Dermis microvascular lymphatic vessel endothelial cell (primary cell): ENCODE measurements at places on chromosomes 6 and 20.

DNA sequence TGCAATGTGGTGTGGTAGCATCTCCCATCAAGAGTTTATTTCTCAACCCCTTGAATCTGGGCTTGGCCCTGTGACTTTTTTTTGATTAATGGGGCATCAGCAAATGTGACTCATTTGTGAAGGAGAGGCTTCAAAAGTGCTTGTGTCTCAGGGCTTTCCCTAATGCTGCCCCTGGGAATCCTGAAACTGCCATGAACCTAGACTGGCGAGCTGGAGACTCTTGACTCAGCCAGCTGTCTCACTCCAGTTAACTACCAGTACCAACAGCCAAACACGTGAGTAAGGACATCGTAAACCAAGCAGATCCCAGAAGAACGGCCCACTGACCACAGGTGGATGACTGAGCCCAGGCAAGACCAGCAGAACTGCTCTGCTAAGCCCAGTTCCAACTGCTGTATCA lies 72.8 kb upstream of the ADTRP start:
- no peak for DNase-seq

DNA sequence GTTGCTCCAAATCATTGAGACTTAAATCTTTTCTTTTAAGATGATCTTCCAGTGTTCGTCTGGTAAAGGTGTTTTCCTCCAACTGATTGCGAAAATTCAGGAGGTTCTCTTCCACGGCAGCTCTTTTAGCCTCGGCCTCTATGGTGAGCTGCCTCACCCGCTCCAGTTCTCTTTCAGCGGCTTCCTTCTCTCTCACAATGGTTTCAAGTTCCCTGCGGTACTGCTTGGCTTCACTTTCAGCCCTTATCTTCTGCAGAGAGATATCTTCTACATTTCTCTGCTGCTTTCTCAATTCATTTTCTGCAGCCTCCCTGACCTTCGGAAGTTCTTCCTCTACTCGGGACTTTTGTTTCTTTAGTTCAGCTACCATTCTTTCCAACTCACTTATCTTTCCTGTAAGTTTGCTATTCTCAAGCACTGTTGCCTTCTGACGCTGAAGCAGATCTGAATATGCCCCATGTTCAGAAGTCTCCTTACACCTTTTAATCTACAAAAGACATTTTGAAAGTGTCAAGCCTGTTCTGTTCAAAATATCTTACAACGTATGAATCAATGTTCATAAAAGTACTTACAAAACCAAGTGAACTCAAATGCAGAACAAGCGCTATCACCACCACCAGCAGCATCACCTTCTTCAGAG lies 22.3 kb downstream of the DST start:
- DNase-seq = no peak

- no peak for DNase-seq
These were observed 8.2 kb upstream of the CD83 start for GRCh38 chr6:14109411-14109826.

DNA sequence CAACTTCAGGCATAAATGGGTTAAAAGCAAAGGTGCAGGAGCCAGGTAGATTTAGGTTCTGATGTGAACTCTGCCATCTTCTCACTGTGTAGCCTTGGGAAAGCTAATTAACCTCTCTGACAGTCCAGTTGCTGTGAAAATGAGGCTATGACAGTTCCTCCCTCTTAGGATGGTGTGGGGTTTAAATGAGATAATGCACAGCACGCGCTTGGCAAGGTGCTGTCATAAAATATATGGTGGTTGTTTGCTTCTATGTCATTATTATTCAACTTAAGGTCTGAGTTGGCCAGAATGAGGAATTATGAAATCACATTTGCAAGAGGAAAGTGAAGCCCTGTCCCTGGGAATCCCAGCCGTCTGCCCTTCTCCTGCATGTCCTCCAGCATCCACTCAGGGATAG lies 15.5 kb upstream of the BCAS1 start:
- DNase-seq = no peak

DNA sequence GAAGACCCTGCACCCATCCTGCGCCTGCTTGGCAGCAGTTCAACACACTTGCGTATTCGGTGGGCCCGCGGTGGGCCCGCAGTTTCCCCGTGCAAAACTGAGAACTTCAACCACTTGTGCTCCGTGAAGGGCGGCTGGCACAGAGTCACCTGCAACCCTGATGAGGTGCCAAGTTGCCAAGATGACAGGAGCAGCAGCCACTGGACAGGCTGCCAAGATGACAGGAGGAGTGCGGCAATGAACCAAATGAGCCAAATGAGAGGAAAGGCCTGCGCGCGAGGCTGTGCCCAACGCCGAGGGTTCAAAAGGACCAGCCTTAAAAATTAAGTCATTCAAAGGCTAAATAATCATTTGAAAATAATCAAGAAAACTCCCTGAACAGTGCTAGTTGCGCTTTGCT lies 20.1 kb downstream of the DIDO1 start:
- no peak for DNase-seq

DNA sequence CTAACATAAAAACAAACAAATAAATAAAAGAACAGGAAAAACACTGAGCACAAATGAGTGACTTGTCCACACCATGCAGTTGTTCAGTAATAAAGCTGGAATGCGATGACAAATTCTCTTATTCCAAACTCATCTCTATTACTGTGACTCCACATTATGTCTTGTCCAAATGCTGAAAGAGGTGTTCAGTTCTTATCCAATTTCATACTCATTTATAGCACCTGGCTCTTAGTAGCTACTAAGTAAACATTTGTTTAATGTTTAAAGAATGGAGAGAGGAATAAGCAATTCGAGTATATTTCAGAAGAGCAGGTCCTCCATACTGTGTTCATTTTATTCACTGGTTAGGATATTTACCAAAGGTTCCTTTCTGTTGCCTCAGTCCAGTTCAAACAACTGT lies 439.0 kb upstream of the JAG1 start:
- no peak for DNase-seq

DNA sequence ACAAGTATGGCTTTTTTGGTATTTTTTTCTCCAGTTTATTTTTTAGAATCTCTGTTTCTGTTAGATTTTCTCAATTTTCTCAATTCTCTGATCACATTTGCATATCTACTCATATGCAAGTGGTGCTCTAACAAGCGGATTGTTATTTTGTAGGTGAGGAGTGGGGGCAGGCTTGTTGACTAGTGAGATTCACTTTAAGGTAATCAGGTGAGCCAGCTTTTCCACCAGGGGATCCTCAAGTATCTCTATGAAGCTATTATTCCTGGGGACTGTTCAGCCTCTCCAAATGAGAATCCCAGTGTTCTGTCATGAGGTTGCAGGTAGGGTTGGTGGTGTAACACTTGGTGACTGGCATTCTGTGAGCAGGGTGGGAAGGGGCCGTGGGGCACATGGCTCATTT lies 274.3 kb upstream of the FERMT1 start:
- no peak for DNase-seq

DNA sequence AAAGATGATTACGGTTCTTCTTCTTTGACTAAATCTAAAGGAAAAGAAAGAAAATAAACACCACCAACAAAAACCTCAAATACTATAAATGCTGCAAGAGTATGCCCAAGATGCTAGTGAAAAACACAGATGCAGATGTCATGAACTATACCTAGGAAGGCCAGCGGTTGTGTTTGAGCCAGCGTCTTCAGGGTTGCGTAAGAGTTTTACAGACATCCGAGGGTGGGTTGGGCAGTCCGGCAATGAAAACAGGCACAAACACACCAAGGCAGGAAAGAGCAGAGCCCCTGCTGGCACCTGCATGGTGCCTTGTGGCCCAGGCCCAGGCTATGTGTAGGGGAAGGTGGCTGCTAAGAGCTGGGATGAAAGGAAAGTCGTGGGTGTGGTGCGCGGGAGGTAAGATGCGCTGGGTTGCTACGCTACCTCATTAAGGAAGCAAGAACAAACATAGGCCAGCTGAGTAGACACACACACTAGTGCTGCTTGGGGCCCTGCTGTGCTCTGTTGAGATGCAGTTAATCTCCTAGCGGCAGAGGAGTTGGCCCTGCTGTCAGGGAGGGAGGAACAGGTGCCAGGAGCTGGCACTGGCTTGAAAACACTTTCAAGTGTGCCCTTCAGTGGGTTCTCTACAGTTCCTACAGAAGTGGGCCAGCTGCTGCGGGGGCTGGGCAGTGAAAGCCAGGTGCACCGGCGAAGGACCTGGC lies 170.2 kb upstream of the PLN start:
- DNase-seq = no peak

- DNase-seq = peak; percentile 60
These were observed 10.9 kb downstream of the ABT1 start for GRCh38 chr6:26607434-26608230.

- DNase-seq = no peak
These were observed 316.1 kb upstream of the PRDM1 start for GRCh38 chr6:105769987-105770386.

GRCh38 chr6:167998215-167998614 lies 744 bp downstream of the KIF25 start:
- no peak for DNase-seq

DNA sequence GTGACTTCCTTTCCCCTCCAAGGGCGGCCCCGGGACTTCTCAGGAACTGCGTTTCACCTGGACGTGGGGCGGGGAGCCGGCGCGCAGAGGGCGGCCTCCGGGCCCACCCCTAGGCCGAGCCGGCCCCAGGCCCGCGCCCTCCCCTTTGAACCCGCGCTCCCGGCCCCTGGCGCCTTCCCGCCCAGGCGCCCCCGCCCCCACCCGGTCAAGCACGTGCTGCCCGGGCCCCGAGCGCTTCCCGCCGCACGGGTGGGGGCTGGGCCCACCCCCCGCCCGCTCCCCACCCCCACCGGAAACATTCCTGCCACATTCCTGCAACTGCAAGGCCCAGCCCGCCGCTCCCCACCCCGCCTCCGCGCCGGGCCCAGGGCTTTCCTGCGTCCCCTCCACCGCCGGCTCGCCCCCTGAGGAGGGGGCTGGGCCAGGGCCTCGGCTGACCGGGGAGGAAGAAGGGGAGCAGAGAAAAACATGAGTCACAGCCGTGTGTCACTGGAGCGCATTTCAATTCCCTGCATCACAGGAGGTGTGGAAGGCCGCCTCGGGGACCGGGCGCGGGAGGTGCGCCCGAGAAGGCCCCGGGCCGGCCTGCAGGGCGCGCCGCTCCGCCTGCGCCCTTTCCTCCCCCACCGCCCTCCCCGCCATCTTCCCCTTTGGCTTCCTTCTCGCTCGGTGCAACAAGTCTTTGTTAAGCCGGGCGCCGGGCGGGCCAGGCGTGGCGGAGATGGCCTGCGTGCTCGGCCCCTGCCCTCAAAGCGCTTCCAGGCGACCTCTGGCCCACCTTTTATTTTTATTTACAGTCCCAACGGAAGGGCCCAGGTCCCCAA lies 1.2 kb upstream of the HMGA1 start:
- DNase-seq = peak; percentile 90

- no peak for DNase-seq
These were observed 170.6 kb downstream of the PHACTR1 start for GRCh38 chr6:12886961-12887775.

GRCh38 chr6:31113861-31114540 lies 599 bp upstream of the PSORS1C1 start:
- DNase-seq = no peak

DNA sequence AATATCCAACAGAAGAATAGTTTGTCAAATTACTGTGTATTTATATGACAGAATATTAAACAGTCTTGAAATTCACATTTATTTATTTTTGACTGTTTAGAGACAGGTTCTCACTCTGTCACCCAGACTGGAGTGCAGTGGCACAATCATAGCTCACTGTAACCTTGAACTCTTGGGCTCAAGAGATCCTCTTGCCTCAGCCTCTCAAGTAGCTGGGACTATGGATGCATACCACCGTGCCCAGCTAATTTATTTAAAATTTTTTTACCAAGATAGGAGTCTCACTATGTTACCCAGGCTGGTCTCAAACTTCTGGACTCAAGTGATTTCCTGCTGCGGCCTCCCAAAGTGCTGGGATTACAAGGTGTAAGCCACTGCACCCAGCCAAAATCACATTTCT lies 57.4 kb downstream of the NINL start:
- DNase-seq = no peak

GRCh38 chr20:62726716-62727583 lies 18.3 kb downstream of the NTSR1 start:
- no peak for DNase-seq

DNA sequence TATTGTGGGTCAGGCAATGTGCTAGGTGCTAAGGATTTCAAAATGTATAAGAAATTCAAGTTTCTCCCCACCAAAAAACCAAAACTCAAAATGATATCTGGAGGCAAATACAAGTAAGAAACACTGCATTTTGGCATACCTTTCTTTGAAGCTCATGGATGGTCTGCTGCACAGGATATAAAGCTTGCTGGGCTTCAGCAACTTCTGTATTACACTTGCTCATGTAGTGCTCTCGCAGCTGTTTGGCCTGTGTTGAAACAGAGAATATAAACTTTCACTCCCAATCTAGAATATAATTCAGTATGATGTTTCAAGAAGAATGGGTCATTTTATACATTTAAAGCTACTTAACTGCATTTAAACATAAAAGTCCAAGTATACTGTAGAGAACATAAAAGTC lies 39.6 kb downstream of the SHPRH start:
- DNase-seq = no peak

DNA sequence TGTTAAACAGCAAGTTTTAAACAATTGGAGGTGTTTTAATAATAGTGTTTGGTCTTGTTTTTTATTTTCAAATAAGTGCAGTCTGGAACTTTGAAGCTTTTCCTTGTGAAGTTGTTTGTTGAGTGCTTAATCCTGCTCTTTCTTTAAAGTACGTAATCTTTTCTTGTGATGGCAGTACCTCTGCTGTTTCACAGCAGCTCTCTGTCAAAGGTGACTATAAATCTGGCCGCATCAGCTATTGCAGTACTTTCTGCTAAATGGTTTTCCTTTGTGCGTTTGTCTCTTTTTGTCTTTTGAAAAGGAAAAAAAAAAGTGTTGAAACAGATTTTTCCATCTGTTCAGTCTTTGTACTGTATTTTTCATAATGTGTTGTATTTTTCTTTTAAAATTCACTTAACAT lies 12.7 kb downstream of the STXBP5 start:
- no peak for DNase-seq

- no peak for DNase-seq
These were observed 208.1 kb downstream of the UST start for GRCh38 chr6:148954934-148955333.

- DNase-seq = no peak
These were observed 14.2 kb downstream of the TUBB2A start for GRCh38 chr6:3143158-3143557.

- DNase-seq = no peak
These were observed 18.5 kb downstream of the POM121L2 start for GRCh38 chr6:27293436-27294098.

DNA sequence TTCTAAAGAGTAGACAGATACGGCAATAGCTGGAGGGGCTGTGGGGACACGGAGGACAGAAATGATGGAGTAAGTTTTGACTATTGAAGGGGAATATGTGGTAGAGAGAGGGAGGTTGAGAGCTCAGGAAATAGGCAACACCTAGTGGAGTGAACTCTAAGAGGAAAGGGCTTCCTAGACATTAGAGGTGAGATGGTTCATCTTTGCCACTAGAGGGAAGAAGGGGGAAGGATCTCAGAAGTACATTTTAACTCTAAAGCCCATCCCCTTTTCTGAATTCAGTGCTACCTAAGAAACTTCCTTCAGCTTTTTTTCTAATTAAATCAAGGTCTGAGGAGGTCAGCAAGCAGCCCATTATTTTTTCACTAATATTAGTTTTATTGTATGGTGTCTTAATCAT lies 689.4 kb upstream of the MAP3K7 start:
- DNase-seq = no peak
